ENCODE measurements at places on chromosomes 5 and 9.

- no peak for DNase-seq
Observed at GRCh38 chr5:149279661-149280060, 8.0 kb downstream of the AFAP1L1 start.

- DNase-seq: no peak
Observed at GRCh38 chr9:112059145-112059965, 115.7 kb downstream of the SUSD1 start.

DNA sequence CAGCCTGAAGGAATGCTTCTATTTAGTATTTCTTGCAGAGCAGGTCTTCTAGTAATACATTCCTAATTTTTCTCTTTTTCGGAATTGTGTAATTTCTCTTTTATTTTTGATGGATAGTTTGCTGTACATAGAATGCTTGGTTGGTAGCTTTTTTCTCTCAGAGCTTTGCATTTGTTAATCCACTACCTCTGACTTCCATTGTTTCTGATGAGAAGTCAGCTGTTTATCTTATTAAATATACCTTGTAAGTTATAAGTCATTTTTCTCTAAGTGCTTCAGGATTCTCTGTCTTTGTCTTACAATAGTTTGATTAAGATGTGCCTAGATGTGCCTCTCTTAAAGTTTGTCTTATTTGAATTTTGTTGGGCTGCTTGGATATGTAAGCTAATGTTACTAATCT, 101.9 kb downstream of the HTR1A start:
- DNase-seq: no peak

GRCh38 chr5:107235167-107235566, 435.6 kb downstream of the EFNA5 start:
- no peak for DNase-seq

DNA sequence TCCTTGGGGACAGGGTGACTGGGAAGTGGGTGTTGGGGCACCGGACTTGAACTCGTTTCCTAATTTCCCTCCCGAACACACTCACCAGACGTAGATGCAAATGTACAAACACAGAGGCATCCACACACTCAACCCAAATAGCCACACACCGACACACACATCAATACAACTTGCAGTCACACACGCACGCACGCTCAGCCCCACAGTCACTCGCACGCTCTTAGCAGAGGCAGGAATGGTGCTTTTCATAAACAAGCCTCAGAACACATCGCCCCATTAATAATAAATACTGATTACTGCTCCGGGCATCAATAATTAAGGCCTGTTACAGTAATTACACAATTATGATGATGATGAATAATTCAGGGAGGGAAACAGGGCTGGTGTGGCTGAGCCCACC, 5.7 kb downstream of the BARHL1 start:
- no peak for DNase-seq

DNA sequence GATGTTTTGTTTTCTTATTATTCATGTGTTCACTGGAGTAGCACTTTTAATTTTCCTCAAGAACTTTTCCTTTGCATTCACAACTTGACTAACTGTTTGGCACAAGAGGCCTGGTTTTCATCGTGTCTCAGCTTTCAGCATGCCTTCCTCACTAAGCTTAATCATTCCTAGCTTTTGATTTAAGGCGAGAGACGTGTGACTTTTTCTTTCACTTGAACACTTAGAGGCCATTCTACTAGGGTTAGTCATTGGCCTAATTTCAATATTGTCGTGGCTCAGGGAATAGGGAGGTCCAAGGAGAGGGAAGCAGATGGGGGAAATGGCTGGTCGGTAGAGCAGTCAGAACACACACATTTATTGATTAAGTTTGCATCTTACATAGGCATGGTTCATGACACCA, 94.0 kb downstream of the ZNF462 start:
- no peak for DNase-seq
